ENCODE measurements at places on chromosomes 16 and 17.

GRCh38 chr17:79907850-79908249, 68.6 kb upstream of the CBX4 start:
- peak; percentile 64 for DNase-seq

- DNase-seq: no peak
Observed at GRCh38 chr16:14374451-14375131, 255.5 kb downstream of the PARN start.

GRCh38 chr16:11715246-11715947, 27.3 kb downstream of the TXNDC11 start:
- no peak for DNase-seq

- DNase-seq: peak; percentile 52
Observed at GRCh38 chr16:86800894-86801293, 222.5 kb downstream of the FOXL1 start.

DNA sequence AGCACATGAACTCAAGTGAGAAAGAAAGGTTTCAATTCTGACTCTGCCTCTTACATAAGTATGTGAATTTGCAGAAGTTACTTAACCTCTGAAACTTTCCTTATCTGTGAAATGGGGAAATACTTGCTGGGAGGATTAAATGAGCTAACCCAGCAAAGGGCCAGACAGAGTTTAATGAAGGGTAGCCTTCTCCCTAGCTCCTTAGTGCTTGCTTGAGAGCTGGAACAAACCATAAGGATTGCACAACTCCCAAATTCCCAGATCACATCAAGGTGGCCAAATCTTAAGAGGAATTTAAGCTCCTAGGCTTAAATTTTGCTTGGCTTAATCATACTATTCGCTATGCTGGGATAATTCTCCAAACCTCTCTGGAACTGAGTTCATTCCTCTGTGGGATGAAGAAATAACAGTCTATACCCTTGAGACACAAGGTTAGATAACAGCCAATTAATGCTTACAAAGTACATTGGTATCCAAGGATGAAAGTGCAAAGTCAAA, 11.8 kb upstream of the WSB1 start:
- peak; percentile 17 for DNase-seq

GRCh38 chr17:604115-604450, 110.6 kb downstream of the VPS53 start:
- no peak for DNase-seq

GRCh38 chr17:57186226-57187019, 69.9 kb upstream of the MSI2 start:
- DNase-seq: no peak

DNA sequence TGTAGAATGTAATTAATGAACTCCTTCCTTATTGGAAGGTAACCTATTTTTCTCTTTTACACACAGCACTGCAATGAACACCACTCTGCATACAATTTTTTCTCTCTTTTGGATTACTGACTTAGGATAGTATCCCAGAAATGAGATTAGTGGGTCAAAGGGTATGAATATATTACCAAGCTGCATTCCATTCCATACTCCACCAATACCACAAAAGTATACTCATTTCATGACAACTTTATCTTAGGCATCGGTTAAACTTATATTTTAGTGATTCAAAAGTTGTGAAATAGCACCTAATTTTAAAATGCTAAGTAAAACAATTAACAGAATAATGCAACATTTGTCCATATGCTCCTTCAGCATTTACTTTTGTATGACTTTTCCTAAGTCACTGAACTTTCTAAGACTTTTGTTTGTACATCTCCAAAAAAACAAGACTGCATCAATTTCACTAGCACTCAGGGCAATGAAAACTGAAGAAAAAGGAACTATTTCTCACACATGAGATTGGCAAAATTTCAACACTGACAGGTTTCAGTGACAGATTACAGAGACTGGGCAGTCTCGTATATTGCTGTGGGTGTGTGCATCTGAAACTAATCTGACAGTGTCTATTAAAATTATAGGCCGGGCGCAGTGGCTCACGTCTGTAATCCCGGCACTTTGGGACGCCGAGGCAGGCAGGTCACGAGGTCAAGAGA, 32.1 kb downstream of the HELZ start:
- peak; percentile 70 for DNase-seq

DNA sequence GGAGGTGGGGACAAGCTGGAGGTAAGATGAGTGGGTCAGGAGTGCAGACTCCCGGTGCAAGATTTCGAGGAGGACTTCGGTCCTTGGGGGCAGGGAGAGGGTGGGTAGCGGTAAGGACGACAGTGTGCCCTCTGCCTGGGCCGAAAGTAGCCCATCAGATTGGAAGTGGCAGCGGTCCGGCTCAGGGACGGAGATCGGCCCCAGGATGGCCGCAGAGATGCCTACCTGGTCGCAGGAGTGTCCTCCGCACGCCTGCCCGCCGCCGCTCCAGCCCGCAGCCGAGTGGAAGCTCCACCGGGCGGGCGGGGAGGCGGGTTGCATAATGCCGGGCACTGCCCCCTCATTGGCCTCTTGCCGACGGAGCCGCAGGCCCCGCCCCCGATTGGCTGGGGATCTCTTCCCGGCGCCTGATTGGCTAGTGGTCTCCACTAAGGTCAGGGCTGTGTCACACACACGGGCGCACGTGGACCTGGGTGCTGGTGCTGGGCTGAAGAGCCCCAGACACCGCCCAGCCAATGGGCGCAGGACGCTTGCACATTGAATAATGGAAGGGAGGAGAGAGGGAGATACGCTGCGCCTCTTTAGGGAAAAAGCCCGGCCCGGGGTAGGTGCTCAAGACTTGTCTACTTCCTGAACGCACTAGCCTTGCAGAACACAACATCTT, at the start of gene PER1:
Gene PER1 (minus strand): TSS at position 293 of the 664 bp plus-strand sequence. CDS start 1,698 bp downstream, outside the sequence.
- peak; percentile 92 for DNase-seq

GRCh38 chr17:80982426-80982974, 9.1 kb upstream of the CHMP6 start:
- no peak for DNase-seq

GRCh38 chr16:7218936-7219335, 113.7 kb upstream of the RBFOX1 start:
- no peak for DNase-seq

DNA sequence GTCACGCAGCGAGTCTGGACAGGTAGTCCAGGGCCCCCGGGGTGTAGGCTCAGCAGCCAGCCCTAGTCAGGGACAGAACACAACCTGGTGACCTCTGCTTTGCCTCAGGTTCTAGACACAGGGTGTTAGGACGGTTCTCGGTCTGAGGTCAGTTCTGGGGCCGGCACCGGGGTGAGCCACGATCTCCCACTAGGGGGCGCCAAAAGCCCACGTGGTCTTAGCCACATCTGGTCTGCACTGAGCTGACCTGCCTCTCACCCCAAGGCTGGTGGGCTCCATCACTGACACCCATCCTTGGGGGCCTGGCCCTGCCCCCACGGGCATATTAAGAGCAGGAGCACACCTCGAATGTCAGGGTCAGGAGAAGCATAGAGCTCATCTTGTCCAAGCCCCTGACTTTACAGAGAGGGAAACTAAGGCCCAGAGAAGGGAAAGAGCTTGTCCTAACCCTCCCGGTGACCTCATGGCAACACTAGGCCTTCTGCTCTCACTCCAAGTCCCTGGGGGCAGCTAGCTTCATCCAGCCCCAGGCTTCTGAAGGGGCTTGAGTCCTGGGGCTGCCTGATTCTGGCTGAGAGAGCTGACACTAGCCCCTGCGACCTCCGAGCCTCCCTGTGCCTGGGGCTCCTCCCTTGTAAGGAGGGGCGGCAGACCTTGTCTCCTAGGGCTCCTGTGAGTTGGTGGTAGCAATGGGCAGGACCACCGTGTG, 9.0 kb downstream of the SLC5A10 start:
- DNase-seq: peak; percentile 59

GRCh38 chr17:45261577-45262515, at the start of gene SPATA32:
Gene SPATA32, minus strand, starts transcription at chr17:45262094. Its CDS starts 78 bp downstream, at chr17:45262016.
- peak; percentile 25 for DNase-seq

DNA sequence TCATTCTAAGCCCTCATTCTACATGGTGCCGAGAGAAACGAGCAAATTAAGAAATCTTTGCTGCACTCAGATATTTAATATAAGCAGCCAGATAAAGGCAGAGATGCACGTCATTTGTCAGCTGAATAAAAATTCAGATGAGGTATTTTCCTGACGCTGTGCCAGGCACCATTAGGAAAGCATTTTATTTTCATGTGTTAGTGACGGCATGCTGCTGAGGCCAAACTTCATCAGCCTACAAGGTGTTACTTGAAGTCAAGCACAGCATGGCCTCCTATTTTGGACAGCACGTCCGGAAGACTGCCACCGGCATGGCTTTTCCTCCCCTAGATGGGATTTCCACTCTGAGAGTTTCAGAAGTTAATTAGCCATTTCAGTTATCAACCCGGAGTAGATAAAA, 70.3 kb downstream of the IRX3 start:
- DNase-seq: no peak

DNA sequence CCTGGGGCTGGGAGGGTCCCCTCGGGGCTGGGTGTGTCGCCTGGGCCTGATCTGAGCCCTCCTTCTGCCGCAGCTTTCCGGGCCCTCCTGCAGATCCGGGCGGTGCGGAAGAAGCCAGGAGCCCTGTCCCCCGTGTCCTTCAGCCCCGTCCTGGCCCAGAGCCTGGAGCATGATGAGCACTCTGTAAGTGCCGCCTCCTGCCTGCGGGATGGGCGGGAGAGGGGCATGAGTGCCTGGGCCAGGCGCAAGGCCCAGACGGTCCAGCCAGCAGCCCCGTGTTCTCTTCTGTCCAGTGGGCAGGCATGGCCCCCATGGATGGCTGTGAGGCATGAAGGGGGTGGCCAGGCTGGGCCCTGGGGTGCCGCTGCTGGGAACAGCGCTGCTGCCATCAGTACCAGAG, 16.0 kb upstream of the NUDT16L1 start:
- DNase-seq: no peak

DNA sequence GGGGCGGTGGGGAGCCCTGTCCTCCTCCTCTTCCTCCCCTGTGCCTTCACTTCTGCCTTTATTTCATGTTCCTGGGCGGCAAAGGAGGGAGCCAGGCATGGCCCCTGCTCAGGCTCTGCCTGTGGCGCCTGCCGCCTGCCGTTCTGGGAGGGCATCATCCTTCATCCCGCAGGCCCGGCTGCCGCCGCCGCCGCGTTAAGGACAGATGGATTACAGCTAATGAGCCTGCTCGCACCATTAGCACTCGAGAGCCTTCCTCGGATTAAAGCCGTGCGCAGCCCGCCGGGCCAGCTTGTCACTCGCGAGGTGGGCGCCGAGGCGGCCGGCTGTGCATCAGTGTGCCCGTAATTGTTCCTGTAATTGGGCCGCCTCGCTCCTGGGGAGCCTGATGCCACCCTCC, 127.7 kb upstream of the GSE1 start:
- no peak for DNase-seq

DNA sequence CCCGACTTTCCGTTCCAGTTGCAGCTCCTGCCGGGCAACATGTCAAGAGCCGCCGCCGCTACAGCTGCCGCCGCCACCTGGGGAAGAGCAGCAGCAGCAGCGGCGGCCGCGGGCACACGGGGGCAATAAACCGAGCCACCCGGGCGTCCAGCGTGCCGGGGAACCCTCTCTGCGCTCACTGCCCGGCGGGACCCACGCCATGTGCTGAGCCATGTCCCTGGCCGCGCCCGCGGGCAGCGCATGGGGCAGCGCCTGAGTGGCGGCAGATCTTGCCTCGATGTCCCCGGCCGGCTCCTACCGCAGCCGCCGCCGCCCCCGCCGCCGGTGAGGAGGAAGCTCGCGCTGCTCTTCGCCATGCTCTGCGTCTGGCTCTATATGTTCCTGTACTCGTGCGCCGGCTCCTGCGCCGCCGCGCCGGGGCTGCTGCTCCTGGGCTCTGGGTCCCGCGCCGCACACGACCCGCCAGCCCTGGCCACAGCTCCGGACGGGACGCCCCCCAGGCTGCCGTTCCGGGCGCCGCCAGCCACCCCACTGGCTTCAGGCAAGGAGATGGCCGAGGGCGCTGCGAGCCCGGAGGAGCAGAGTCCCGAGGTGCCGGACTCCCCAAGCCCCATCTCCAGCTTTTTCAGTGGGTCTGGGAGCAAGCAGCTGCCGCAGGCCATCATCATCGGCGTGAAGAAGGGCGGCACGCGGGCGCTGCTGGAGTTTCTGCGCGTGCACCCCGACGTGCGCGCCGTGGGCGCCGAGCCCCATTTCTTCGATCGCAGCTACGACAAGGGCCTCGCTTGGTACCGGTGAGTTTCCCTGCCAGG, 604 bp downstream of the HS3ST3B1 start:
- no peak for DNase-seq

- DNase-seq: no peak
Observed at GRCh38 chr16:4204521-4204920, 37.4 kb downstream of the SRL start.

- peak; percentile 35 for DNase-seq
Observed at GRCh38 chr16:56643080-56643778, 4.8 kb downstream of the MT1A start.

GRCh38 chr17:7947651-7948050, 15.6 kb downstream of the CNTROB start:
- peak; percentile 22 for DNase-seq

DNA sequence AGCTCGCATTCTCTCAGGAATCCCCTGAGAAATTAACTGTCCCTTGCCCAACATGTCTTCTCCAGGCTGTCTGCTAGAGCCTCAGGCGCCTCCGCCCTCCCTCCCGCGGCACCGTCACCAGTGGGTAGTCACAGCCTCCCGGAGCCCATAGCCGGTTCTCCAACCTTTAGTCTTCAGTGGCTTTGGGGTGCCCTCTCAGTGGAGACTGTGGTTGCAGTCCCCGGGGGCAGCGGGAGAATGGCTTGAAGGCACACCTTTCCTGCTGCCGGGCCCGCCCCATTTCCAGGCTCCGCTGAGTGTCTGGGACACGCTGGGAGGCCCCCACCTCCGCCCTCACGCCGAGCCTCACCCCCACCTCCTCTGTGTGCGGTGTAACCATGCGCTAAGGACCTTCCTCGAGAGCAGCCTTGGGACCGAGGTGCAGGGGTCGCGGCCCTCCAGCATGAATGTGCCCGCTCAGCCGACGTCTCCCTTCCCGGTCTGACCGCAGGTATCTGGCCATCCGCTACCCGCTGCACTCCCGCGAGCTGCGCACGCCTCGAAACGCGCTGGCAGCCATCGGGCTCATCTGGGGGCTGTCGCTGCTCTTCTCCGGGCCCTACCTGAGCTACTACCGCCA, 1.7 kb downstream of the GALR2 start:
- no peak for DNase-seq

DNA sequence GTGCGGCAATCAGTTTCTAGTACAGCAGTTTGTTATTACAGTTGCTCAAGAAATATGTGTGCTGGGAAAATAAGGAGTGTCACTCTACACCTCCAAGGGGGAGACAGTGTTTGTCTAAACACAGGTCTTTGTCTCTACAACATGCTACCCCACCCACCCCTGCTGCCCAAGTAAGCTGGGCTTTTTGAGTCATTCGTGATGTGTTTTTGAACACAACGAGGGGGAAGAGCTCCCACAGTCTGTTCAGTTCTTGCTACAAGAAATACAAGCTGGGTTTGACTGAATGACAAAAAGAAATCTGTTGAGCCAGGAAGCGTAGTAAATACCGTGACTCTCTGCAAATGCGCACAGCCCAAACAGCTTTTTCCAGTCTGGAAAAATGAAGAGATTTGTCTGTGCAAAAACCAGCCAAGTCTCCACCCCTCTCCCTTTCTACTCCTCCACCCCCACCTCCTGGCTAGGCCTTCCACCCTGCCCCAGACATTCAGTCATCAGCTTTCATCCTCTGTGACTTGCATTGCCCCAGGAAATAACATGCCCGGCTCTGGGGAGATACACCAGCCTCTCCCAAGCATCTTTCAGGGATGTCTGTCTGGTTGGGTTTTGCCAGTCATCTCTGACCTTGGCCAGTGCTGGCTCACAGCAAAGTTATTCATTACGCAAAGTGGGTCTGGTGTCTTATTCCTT, 25.7 kb downstream of the CHD9 start:
- DNase-seq: peak; percentile 89

GRCh38 chr16:69107316-69107962, 2.0 kb downstream of the HAS3 start:
- no peak for DNase-seq
